Stimulated activated CD8-positive, alpha-beta memory T cell treated with anti-CD3 and anti-CD28 coated beads, Interleukin-7, amount 100 ng/mL, for 1 hour (primary cell): ENCODE measurements at places on chromosomes 6 and 20.

- DNase-seq = no peak
These were observed 67.4 kb downstream of the CNBD2 start for GRCh38 chr20:36035745-36036144.

- DNase-seq = no peak
These were observed 765.9 kb downstream of the BCKDHB start for GRCh38 chr6:80872199-80872950.

- DNase-seq = no peak
These were observed 98.6 kb downstream of the HIVEP1 start for GRCh38 chr6:12110523-12111362.

DNA sequence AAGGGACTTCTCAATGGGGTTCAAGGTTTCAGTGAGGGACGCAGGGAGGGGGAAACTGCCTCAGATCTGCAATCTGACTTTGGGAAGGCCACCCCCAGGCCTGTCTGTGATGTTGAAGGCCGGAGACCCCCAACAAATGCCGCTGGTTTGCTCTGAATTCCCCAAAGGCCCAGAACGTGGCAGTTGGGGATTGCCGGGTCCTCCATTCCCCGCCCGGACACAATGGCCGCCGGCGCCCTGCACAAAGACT is 326 bp upstream of the BCL2L1 start:
- DNase-seq = no peak
